Activated CD4-positive, CD25-positive, alpha-beta regulatory T cell treated with anti-CD3 and anti-CD28 coated beads, Interleukin-2, amount 50 U/mL, for 72 hours (primary cell): ENCODE measurements at places on chromosomes 5 and 9.

DNA sequence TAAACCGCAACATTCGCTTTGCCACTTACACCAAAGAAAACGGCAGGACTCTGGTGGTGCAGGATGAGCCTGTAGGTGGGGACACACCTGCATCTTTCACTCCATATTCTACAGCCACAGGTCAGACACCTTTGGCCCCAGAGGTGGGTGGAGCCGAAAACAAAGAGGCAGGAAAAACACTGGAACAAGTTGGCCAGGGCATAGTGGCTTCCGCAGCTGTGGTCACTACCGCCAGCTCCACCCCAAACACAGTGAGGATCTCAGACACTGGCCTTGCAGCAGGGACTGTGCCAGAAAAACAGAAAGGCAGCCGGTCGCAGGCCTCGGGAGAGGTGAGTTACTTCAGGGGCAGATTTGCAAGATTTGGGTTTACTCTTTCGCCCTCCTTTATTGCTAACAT, 33.8 kb downstream of the KDM3B start:
- DNase-seq = no peak

- DNase-seq = no peak
Measured at GRCh38 chr9:76796296-76796695, 32.1 kb downstream of the PCA3 start.

- DNase-seq = no peak
Measured at GRCh38 chr9:128088253-128088945, 20.4 kb downstream of the SLC25A25 start.

- no peak for DNase-seq
Measured at GRCh38 chr5:38821679-38822078, 24.1 kb upstream of the OSMR start.

DNA sequence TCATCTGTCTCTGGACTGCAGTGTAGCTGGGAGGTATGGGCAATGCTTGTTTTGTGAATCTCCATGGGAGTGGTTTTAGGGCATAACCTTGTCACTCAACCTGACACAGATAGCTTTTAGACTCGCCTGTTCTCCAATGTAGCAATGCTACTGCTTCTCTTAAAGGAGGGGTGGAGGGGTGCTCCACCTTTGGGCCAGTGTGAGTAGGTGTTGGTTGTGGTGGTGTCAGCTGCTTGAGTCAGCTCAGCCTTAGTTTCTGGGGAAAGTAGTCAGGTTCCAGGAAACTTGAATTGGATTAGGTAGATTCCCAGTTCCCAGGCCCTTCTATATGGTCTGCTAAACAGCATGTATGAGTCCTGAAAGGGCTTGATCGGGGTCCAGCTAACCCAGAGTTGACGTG, 91.1 kb upstream of the PLPPR1 start:
- no peak for DNase-seq

DNA sequence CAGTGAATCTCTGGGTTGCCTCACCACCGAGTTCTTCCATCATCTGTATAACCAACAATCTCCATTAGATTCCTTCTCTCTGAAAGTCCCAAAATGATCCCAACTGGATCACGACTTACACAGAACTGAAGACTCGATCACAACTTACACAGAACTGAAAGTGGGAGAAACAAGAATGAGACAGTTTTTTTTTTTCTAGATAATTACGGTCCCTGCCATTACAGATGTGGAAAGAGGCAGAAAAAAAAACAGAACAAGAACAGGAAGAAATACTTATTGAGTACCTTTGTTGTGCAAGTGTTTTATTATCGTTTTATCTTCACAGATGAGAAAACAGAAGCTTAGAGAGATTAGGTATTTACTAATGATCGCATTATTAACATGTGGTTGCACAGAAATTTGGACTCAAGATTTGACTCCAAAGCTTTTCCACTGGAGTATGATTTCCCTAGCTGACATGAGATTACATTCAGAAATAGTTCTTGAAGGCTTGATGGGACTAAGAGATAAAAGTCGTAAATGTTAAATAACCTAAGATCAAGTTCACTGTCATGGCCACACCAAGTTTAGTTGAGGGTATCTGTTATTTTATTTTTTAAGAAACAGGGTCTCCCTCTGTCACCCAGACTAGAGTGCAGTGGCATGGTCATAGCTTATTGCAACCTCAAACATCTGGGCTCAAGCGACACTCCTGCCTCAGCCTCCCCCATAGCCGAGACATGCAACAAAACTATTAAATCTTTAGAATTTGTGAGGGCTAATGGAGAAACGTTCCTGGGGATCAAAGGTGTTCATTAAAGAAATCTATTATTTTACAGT, 8.9 kb downstream of the PLK2 start:
- DNase-seq = no peak

DNA sequence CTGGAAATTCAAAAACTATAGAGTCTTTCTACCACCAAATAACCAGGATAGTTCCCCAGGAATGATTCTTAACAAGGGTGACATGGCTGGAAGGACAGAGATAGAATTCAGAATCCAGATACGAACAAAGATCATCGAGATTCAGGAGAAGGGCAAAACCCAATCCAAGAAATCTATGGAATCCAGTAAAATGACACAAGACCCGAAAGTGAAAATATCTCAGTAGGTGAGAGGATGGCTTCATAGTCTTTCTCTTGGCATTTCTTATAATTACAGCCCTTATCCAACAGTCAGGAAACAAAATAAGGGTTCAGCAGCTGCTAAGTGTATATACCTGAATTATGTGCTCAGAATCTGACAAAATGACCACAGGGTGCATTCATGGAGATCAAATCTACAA, 81.8 kb downstream of the FAM174A start:
- DNase-seq = no peak

DNA sequence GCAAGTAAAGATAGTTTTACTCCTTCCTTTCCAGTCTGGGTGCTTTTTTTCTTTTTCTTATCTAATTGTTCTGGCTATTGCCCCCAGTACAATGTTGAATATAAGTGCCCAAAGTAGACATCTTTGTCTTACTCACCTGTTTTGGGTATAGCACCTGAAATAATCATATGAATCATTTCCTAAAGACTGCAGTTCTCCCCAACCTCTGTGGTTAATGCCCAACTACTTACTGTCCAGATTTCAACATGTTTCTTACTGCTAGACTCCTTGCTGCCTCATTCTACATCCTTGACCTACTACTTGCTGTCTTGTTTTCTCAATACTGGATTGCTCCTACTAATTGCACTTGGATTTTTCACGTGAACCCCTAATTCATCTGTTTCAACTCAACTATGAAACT, 8.8 kb upstream of the HSDL2 start:
- DNase-seq = no peak

- no peak for DNase-seq
Measured at GRCh38 chr5:130077007-130077406, 172.7 kb downstream of the CHSY3 start.

DNA sequence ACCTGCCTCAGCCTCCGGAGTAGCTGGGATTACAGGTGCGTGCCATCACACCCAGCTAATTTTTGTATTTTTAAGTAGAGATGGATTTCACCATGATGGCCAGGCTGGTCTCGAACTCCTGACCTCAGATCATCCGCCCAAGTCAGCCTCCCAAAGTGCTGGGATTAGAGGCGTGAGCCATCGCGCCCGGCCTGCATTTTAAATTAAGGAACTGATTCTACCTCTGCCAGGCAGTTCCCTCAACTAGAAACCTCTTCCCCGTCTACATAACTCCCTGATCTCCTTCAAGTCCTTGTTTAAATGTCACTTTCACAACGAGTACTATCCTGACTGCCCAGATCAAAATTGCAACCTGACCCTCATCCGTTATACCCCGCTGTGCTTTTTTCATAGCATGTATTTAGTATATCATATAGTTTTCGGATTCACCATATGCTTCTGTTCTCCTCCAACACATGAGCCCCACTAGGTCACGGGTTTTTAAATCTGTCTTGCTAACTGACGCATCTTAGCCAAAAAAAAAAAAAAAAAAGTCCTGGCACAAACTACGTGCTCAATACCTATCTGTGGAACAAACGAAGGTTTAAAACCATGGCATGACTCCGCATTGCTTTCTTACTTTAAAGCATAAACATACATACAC, 858 bp upstream of the SOWAHA start:
- no peak for DNase-seq
